Left cardiac atrium (tissue), 4 donors: ENCODE measurements at places on chromosomes 7 and 10. TPM values are rescaled to one million over a fixed set of nuclear protein-coding genes. Genes with fewer than 3 reads are reported as not detected.

PSAP gene
- 1,413 TPM for total RNA-seq

BTBD16 gene
- not detected for total RNA-seq

ZNF467 gene
- total RNA-seq: 10.4 TPM

RAB18 gene
- 92.8 TPM for total RNA-seq

TMUB1 gene
- total RNA-seq: 36.3 TPM

MEIG1 gene
- total RNA-seq: not detected

MMD2 gene
- not detected for total RNA-seq
